ENCODE measurements at places on chromosomes 4 and X.

DNA sequence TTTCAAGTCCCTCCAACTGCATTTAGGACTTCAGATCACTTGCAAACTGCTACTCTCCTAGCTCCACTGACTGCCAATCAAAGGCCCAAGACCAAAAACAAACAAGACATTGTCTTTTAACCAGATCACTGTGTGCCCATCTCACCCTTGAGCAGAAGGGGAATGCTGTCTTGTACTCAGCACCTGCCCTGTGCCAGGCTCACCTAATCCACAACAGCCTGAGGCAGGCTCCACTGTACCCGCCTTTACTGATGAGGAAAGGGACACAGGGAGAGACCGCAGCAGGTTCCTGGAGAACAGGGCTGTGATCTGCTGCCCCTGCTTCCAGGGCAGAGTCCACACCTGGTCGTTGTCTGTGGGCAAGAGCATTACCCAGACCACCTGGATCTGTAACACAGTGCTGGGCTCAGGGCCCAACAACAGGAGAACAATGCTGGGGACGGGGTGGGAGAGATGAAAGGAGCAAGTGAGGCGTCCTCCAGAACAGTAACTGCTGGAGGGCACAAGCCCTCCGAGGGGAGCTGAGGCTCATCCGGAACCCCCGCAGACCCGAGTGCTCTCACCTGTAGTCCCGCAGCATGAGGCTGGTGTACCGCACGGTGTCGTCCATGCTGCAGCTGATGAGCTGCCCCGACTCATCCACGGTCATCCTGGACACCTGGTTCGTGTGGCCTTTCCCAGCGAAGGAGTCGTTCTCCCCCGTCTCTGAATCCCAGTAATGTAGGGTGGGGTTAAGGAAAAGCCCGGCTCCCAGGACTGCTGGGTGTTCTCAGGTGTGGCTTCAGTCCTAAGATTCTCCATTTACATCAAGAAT is 33.9 kb downstream of the WDR1 start:
- H3K36me3 ChIP-seq = peaks cover 57% of the 10 kb centered on the region
- H3K4me1 ChIP-seq = peaks cover 3% of the 10 kb centered on the region
- peak overlapping the region; percentile 11 for H3K27ac ChIP-seq
- H3K27me3 ChIP-seq = no peaks in the 10 kb centered on the region
- no peak for DNase-seq

DNA sequence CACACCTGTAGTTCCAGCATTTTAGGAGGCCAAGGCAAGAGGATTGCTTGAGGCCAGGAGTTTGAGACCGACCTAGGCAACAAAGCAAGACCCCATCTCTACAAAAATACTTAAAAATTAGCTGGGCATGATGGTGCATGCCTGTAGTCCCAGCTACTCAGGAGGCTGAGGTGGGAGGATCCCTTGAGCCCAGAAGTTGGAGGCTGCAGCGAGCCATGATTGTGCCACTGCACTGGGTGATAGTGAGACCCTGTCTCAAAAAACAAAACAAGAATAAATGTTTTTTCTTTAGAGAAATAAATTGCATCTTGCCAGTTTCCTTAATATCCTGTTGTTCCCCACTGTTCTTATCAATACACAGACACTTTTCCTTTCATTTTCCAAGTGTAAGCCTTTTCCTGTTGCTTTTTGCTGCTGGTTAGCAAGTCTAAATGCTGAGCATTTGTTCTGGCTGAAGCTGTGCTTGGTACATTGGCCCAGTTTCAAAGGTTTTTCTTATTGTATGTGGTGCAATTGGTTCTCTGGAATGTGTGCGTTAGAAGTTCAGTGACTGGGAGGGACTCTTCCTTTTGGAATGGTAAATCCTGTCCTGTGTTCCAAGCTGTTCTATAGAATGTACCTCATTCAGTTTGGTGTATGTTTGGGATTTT is 98.2 kb downstream of the AFF1 start:
- no peak overlapping the region for H3K27ac ChIP-seq
- no peaks in the 10 kb centered on the region for H3K27me3 ChIP-seq
- H3K4me1 ChIP-seq = peaks cover 7% of the 10 kb centered on the region
- DNase-seq = no peak
- no peak overlapping the region for H3K4me3 ChIP-seq
- no peaks in the 10 kb centered on the region for H3K36me3 ChIP-seq

DNA sequence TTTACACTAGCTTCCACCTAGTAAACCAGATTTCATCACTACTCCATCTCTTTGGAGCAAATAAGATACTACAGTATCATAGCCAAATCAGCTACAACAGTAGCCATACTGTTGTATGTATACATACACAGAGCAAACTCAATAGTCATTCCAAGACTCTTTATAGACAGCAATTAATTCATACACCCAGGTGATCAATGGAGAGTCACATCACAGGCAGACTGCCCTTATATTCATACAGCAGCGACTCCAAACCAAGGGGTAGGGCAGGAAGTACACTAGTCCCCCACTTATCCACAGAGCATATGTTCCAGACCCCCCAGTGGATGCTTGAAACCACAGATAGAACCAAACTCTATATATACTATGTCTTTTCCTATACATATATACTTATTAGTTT is 76.6 kb downstream of the FBXW7 start:
- peaks cover 9% of the 10 kb centered on the region for H3K4me1 ChIP-seq
- H3K4me3 ChIP-seq = no peak overlapping the region
- H3K36me3 ChIP-seq = no peaks in the 10 kb centered on the region
- DNase-seq = no peak
- H3K27ac ChIP-seq = no peak overlapping the region

DNA sequence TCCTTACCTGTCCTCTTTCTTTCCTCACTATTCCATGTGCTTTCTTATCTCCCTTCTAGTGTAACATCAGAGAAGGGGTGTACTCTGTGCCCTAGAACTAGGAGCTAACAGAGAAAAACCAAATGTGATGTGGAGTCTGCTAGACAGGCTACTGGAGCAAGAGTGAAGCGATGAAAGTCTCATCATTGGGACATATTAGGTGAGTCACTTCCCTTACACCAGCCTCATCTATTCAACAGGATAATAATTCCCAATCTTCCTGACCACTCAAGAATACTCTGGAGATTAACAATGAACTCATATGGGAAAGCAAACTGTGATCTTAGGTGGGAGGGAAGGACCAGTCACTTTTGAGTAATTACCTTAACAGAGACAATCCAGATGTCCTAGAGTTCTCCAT is 58.1 kb downstream of the RAB40A start:
- no peak overlapping the region for H3K27ac ChIP-seq
- H3K27me3 ChIP-seq = no peaks in the 10 kb centered on the region

DNA sequence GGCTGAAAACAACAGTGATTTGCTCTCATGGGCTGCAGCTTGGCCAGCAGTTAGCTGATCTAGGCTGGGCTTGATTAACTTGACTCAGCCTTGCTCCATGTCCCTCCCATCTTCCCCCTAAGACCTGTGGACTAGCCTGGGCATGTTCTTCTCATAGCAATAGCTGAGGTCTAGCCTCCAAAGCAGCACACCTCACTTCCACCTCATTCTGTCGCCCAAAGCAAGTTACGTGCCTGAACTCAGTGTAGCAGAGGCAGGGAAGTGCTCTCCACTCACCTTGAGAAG is 62.2 kb downstream of the EVC start:
- no peak overlapping the region for H3K27ac ChIP-seq
- DNase-seq = no peak
- H3K27me3 ChIP-seq = no peaks in the 10 kb centered on the region
- no peak overlapping the region for H3K4me3 ChIP-seq
- H3K36me3 ChIP-seq = no peaks in the 10 kb centered on the region
- no peaks in the 10 kb centered on the region for H3K4me1 ChIP-seq

DNA sequence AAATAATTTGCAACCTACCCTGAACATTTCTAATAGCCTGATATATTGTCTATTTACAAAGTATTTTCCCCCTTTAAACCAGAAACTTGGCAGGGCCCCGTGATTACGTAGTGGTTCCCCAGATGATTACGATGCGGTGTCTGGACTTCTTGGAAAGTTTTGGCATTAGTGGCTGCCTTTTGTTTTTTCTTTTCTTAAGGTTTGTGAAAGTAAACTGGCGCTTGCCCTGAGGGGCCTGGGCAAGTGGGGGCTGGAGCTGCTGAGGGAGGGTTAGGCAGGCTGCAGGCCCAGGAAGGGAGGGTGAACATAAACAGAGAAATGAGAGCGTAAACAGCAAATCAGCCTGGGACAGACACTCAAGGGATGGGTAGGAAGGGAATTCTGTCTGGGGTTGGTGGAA is 123.6 kb upstream of the MSX1 start:
- H3K27ac ChIP-seq = no peak overlapping the region
- no peak for DNase-seq
